ENCODE measurements at places on chromosomes 1 and 21.

DNA sequence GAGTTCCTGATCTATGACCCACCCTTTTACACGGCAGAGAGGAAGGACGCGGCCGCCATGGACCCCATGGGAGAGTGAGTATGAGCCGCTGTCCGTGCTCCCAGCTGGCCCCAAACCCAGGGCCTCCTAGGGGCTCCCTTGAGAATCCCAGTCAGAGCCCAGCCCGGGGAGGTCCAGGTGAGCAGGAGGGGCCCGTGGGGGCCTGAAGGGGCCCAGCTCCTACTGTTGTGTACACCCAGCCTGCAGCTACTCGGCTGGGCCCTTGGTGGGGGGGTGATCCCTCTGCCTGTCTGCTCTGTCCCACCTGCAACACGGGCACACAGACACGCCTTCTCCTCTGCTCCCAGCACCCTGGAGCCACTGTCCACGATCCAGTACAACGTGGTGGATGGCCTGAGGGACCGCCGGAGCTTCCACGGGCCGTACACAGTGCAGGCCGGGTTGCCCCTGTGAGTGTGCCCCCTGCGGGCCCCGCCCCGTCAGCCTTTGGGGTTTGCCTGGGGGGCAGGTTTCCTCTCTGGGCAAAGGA lies 28.6 kb upstream of the LRRC3 start:
- DNase-seq = no peak

- DNase-seq = no peak
Measured at GRCh38 chr1:8097077-8097799, 71.1 kb upstream of the ERRFI1 start.

DNA sequence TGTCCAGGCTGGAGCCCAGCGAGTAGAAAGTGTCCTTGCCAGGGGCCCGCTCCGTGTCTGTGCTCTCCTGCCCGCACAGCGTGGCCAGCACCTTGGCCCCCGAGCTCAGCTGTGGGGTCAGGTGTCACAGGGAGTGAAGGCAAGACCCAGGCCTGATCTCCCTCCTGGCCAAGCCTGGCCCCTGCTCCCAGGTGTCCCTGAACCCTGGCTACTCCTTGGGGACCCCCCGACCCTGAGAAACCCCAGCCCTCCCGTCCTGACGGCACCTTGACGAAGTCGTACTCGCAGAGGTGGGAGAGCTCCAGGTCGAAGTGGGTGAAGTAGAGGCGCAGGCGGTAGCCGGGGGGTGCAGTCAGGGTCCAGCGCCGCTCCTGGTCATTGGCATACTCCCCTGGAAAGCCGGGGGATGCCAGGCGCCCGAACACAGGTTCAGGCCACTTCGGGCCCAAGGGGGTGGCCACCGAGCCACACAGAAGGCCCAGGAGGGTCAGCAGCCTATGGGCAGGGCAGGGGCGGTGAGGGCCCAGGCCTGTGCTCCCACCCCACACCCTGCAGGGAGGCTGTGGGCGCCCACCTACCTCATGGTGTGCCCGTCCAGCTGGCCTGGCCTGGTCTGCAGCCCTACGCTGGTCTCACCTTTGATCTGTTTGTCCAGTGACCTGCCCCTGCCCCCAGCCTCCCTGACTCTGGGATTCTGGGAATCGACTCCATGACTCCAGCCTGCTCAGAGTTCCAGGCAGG lies at the start of gene MASP2:
Gene MASP2 (minus strand): TSS at position 615 of the 741 bp plus-strand sequence. CDS start 32 bp downstream, at position 583.
- DNase-seq = no peak

DNA sequence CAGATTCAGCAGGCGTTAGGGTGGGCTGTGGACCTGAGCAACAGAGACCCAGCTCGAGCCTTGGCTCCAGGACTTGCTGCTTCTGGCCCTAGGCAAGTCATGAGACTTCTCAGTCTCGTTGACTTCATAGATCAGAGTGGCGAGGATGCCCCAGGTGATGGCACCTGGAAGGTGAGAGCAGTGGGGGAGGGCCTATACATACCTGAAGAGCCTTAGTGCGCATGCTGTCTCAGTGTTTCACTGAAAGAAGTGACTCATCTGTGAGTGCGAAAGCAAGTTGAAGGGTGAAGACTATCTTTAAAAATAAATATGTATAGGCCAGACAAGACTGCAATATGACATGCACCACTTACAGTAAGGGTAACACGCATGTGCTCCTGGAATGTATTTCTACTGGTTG lies 10.1 kb downstream of the PLEKHA6 start:
- no peak for DNase-seq

All from glutamatergic neuron (in vitro differentiated cells).